NCI-H1694 treated with DMSO at 0.1 percent for 48 hours (cell line): ENCODE measurements at places on chromosomes 7 and 10.

- DNase-seq = no peak
Measured at GRCh38 chr7:24842449-24843241, 85.4 kb upstream of the GSDME start.

DNA sequence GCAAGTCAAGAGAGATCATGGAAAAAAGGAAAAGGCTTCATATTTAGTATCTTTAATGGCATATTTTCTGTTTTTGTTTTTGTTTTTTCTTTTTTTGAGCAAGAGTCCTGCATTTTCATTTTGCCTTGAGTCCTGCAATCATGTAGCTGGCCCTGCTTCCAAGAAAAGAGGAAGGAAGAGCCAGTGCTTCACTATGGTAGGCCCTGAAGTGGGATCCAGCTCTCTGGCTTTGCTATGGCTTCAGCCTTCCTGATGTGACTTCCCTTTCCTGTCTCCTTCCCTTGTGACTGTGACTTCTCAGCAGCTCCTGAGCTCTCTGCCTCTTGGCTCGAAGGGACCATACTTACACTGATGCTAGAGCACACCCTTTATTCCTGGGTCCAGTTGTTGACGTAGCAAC lies 512.3 kb downstream of the INHBA start:
- DNase-seq = no peak

DNA sequence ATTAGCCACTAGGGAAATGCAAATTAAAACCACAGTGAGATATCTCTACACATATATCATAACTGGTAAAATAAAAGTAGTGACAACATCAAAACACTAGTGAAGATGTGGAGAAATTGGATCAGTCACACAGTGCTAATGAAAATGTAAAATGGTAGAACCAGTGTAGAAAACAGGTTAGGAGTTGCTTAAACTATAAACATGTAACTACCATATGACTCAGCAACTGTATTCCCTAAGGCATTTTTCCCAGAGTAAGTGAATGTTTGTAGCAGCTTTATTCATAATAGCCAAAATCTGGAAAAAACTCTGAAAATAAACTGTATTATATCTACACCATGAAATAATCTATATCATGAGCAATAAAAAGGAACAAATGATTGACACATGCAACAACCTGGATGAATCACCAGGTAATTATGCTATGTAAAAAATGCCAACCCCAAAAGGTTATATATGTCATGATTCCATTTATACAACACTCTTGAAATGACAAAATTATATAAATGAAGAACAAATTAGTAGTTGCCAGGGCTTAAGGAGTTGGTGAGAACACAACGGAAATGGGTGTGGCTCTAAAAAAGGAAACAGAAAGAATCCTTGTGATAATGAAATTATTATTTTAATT lies 22.8 kb downstream of the SLC25A40 start:
- no peak for DNase-seq

- no peak for DNase-seq
Measured at GRCh38 chr10:60977161-60978122, 33.5 kb upstream of the RHOBTB1 start.

- DNase-seq = no peak
Measured at GRCh38 chr10:59346321-59346720, 16.0 kb downstream of the FAM13C start.

GRCh38 chr10:133105686-133106390 lies 18.1 kb downstream of the ADGRA1 start:
- no peak for DNase-seq

- no peak for DNase-seq
Measured at GRCh38 chr7:114183311-114184088, 231.1 kb upstream of the FOXP2 start.

DNA sequence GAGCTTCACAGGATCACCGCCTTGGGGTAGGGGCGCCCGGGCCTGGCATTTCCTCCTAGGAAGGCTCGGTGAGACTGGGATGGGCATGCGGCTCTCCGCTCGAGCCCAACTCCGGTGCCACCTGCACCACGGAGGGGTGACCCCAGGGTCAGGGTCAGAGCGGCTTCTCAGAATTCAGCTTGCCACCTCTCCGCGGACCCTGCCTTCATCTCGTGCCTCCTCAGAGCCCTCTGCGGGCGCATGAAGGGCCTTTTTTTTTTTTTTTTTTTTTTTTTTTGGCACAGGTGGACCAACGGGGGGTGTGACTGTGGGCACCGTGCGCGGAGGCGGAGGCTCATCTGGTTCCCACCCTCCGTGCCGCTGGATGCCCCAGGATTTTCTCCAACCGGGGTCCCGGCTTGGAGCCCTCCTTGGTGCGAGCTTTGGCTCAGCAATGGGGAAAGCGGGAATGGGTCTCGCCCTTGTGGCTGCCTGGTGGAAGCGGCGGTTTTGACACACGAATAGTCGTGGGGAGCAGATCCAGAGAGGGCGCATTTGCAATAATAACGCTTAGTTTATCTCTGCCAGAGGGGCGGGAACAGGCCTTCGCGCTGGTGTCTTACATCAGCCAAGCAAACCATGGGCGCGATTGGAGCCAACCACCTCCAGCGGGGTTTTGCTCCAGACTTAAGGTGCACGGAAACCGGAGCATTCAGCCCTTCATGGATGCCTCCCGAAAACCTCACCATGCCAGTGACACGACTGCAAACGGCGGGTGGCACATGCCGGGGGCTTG lies 5.0 kb upstream of the TNRC18 start:
- DNase-seq = peak; percentile 86

DNA sequence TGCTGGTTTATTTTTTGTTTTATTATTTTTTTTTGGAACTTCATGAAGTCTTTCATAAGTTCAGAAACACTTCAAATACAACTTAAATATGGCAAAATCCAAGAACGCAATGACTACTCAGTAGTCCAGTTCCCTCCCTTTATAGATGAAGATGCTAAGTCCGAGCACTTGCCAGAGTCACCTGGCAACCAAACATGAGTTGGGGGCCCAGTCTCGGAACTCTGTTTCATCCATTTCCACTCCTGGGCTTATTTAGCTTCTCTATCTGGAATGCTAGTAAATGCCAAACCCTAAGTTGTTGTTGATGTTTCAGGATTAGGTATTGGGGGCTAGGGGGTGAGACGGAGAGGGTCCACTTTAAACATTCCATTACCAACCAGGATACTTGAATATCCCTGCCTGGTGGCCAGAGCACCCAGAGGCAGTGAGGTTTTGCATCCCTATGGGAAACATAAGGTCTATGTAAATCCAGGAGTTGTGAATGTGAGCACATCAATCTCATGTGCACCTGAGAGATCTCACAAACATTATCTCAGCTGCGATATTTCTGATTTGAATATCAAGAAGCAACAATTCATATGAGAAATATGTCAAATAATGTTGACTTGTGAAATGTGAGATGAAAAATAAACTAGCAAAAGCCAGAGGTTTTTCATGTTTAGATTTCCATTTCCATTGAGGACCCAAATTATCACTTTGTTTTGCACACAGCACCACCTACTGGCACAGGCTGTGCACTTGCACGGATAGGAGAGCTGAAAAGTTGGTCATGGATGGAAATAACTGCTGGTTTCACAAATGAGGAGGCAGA lies 129.3 kb downstream of the PKD1L1 start:
- DNase-seq = peak; percentile 40

- DNase-seq = no peak
Measured at GRCh38 chr7:141370178-141370577, 181.0 kb upstream of the AGK start.

DNA sequence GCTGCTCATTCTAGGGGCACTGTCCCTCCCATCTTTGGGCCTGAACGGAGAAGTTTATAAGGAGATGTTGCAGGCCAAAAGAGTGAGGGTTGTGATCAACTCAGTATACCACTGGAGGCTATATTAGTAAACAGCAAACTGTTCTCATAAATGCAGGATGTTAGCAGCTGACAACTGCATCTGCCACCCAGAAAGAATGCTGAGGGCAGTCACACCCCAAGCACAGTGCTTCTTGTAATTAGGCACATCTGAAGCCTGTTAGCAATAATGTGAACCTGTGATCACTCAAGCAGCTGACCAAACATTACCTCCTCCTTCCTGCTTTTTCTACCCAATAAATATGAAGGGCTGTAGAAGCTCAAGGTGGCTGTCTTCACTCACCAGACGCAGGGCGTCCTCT lies 38.4 kb upstream of the ZNF138 start:
- no peak for DNase-seq

GRCh38 chr10:123357421-123357930 lies 203.3 kb downstream of the BUB3 start:
- DNase-seq = no peak

- DNase-seq = no peak
Measured at GRCh38 chr10:69641261-69641980, 11.4 kb downstream of the FAM241B start.

DNA sequence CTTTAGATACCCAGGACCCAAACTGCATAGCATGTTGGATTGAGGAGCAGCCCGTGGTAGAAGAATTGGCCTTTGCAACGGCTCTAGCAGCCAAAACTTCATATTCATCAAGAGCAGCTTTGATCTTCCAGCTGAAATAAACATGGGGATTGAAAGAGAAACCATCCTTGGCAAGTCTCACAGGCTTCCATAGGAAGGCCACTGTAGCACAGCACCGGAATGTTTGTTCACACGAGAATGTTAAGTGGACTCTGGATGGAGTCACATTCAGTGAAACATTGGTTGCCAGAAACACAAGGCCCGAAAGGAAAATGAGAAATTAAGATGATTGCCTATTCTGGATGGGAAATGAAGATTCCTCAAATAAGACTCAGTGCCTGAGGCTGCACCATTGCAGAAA lies 97.4 kb downstream of the RAB18 start:
- no peak for DNase-seq

DNA sequence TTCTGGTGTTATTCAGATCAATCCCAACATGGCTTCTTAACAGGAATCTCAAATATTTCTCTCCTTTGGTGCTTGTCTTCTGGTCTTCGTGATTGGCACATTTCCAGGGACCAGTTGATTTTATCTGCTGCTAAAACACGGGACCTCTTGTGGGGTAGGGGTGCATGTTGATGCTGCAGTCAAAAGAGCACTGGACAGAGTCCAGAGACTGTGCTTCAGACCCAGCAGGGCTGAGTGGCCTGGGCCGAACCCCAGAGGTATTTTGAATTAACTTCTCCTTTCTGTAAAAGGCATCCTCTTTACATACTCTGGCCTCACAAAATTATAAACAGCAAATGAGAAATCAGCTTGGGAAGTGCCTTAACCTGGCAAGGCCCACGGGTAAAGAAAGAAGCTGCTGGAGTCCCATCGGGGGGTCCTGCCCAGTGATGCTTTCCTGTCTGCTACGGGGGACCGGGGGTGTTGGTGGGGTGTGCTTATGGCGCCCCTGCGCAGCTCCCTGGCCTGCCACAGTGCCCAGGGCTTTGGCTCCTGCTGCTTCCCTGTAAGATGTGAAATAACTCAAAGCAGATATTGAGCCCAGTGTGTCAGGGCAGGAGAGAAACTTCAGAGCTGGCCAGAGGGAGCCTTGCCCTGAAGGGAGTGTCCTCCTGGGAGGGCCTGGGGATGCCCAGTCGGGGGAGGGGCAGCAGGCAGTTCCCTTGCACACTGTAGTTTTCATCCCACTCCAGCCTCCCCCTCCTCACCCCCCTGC lies 230.5 kb downstream of the TCF7L2 start:
- no peak for DNase-seq

DNA sequence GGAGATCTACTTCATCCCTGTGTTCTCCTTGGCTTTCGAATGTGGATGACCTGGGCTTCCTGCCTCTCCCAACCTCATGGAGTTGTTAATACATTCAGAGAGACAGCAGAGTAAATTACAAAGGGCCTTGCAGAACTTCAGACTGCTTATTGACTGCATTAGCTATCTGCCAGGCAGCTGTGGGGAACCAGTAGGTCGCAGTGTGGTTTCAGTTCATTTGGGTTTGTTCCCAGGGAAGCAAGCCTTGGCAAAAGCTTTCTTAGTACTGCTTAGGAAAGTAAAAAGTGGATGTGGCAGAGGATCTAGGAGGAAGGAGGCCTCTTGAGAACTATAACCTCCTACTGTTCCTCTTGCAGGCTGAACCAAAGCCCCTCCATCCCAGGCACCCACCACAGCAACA lies 9.2 kb downstream of the NPFFR1 start:
- no peak for DNase-seq

DNA sequence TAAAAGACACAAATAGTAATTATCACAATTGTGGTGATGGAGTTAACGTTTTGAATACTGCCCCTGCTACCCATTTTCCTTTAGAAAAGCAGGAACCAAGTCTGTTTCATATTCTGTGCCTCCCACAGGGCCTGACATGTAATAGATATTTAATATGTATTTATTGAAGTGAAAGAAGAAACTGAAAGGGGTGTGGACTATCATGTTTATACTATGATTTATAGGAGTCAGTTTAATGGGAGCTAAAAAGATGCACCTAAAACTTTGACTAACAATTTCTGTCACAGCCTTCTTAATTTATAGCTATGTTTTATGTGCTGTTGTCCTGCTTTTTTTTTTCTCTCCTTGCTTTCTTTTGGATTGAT lies 24.1 kb upstream of the BHLHA15 start:
- DNase-seq = no peak

GRCh38 chr7:42024537-42024936 lies 212.5 kb downstream of the GLI3 start:
- no peak for DNase-seq

DNA sequence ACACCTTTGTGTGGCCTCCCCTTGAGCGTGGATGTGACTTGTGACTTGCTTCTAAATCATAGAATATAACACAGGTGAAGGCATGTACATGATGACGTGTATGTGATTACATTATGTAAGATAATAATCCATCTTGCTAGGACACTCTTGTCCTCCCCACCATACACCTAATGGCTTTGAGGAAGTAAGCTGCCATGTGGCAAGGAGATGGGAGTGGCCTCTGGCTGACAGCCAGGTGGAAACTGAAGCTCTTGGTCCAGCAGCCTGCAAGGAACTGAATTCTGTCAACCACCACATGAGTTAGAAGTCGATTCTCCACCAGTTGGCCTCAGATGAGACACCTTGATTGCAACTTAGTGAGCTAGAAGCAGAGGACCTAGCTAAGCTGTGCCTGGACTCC lies 67.4 kb upstream of the ELN start:
- no peak for DNase-seq

DNA sequence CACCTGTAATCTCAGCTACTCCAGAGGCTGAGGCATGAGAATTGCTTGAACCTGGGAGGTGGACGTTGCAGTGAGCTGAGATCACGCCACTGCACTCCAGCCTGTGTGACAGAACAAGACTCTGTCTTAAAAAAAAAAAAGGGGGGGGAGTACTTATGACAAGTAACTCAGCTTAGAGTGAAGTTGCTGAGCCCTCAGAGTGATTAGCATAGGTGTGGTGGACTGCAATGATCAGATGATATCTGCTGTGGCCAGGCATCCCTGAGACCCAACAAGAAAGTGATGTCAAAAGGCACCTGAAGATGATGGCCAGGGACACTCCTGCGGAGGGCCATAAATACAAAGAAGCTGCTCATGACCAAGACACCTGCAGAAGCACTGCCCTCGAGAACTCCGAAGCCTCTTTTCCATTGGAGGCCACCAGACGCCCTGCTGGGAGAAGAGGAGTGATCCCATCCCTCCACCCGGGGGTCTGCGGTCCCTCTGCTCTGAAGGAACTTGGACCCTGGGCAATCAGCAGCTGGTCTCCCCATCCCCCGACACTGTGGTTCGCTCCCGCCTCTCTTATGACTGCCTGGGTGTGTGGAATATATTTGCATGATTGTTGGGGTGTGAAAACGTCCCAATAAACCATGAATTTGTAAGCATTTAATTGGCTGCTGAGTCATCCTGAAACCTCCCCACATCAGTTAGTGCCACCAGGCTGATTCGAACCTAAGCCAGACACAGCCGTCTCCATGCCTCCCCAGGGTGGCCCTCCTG lies 46.0 kb downstream of the RASGEF1A start:
- no peak for DNase-seq

GRCh38 chr7:47232751-47233412 lies 349.0 kb downstream of the TNS3 start:
- no peak for DNase-seq

GRCh38 chr7:389911-390601 lies 100.1 kb downstream of the FOXL3 start:
- DNase-seq = no peak
